ENCODE measurements at places on chromosomes 1 and 21.

GRCh38 chr1:37814252-37814651 is 6.2 kb upstream of the YRDC start:
- DNase-seq = no peak

DNA sequence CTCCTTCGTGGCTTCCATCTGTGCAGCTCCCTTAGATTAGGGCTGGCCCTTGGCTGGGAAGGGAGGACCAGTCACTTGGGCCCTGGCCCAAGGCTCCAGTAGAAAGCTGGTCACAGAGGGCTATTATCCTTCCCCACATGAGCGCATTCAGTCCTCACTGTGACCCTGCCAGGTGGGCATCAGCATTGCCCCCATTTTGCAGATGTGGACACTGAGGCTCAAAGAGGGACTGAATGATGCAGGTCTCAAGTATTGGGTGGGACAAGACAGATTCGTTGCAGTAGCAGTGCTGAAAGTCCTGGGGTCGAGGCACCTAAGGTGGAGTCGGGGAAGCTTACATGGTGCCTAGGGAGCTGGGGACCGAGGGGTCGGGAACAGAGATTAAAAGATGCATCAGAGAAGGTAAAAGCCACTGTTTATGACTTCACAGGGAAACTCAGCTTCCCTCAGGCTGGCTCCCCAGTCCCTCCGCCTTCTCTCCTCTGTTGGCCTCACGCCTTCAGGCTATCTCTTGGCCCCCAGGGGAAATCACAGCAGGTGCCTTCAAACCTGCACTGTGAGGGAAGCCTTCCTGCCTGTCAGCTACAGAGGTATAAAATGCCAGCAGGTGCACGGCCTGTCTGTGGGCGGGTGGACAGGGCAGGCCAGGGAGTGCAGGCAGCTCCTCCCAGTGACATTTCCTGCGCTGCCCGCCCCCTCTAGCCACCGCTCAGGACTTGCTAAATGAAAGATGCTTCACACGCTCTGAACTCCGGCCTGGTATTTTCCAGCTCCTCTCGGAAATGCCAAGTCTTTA is 178.4 kb downstream of the GRIK3 start:
- peak; percentile 49 for DNase-seq

DNA sequence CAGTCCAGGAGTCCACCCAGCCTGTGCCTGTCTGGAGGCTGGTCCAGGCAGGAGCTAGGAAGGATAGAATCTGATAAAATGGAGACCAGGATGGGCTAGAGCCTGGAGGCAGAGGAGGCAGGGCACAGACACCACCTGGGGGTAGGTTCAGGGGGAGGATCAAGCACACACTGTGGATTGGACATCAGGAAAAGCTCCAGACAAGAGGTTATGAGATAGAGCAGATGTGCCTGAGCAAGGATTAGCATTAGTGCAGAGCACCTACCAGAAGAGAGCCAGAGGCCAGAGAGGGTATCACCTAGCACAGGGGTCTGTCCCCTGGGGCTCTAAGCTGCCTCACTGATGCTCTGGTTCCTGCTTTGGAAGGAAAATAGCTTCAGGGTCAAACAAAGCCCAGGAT is 216.7 kb upstream of the ZC3H12A start:
- DNase-seq = no peak

DNA sequence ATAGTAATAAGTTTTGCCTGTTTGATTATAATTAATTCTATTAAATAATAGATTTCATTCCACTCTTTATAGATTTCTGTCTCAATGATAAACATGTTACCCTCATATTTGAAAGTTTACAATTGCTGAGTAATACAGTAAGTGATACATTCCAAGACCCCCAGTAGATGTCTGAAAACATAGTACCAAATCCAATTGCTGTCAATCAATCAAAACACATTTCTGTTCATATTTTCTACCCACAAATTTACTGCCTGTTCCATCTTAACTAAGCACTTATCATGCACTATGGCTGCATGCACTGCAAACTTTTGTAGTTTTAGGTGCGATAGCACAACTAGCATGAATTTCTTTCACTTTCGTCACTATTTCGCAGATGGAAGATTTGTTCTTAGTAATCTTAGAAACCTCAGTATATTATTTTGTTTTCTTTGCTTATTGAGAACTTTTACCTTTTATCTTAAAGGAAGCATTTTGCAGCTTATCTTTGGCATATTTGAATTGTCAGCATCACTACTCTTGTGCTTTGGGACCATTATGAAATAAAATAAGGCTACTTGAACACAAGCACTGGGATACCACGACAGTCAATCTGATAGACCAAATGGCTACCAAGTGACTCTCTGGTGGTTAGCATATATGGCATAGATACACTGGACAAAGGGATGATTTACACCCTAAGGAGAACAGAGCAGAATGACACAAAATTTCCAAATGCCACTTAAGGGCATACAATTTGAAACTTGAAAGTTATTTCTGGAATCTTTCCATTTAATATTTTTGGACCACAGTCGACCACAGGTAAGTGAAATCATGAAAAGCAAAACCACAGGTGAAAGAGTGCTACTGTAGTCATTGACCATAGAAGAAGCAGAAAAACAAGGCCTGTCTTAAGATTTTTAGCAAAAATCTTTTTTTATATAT is 67.6 kb downstream of the RGS13 start:
- DNase-seq = no peak

DNA sequence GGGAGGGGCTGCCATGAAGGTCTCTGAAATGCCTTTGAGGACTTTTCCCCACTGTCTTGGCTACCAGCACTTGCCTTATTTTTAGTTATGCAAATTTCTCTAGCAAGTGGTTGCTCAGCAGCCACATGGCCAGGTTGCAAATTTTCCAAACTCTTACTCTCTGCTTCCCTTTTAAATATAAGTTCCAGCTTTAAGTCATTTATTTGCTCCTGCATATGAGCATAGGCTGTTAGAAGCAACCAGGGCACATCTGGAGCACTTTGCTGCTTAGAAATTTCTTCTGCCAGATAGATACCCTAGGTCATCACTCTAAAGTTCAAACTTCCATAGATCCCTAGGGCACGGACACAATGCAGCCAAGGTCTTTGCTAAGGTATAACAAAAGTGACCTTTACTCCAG is 44.8 kb downstream of the DDAH1 start:
- DNase-seq = no peak

GRCh38 chr1:48249868-48250267 is 27.4 kb downstream of the SLC5A9 start:
- no peak for DNase-seq

DNA sequence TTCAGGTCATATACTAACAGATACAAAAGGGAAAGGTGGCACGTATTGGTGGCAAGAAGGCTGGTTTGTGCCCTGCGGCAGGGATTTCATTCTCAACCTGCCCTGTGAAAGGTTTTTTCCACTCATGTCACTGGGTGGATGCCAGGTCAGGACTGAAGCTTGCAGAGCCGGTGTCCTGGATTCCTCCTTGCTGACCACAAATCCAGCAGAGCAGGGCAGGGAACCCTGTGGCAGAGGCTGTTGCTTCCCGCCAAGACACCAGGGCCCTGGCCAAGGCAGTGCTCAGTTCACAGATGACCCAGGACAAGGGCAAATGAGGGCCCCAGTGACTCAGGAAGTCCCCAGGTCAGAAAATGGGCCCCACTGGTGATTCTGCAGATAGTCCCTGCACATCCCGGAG is 16.4 kb downstream of the BSND start:
- no peak for DNase-seq

GRCh38 chr1:65002508-65003315 is 36.4 kb upstream of the JAK1 start:
- DNase-seq = no peak

GRCh38 chr1:5287178-5288150 is 633.1 kb downstream of the AJAP1 start:
- DNase-seq = no peak

- DNase-seq = no peak
Measured at GRCh38 chr1:99250728-99251127, 13.6 kb upstream of the PLPPR4 start.

DNA sequence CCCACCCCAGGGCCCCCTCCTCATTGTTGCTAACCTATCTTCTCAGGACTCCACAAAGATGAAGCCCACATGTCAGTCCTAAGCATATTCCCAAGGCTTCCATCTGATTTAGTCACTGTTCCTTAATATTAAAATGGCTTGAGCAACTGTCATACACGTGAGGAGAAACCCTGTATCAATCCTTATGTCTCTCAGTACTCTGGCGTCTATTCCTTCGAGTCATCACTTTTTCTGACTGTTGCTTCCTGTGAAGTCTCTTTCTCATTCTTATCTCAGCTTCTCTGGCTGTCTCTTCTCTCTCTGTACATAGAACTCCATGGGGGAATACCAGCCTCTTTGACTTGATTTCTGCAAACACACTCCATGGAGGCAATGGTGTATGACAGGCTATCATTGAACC is 98.4 kb downstream of the C4BPA start:
- no peak for DNase-seq

GRCh38 chr1:244047621-244048255 is 3.3 kb upstream of the ZBTB18 start:
- DNase-seq = no peak

DNA sequence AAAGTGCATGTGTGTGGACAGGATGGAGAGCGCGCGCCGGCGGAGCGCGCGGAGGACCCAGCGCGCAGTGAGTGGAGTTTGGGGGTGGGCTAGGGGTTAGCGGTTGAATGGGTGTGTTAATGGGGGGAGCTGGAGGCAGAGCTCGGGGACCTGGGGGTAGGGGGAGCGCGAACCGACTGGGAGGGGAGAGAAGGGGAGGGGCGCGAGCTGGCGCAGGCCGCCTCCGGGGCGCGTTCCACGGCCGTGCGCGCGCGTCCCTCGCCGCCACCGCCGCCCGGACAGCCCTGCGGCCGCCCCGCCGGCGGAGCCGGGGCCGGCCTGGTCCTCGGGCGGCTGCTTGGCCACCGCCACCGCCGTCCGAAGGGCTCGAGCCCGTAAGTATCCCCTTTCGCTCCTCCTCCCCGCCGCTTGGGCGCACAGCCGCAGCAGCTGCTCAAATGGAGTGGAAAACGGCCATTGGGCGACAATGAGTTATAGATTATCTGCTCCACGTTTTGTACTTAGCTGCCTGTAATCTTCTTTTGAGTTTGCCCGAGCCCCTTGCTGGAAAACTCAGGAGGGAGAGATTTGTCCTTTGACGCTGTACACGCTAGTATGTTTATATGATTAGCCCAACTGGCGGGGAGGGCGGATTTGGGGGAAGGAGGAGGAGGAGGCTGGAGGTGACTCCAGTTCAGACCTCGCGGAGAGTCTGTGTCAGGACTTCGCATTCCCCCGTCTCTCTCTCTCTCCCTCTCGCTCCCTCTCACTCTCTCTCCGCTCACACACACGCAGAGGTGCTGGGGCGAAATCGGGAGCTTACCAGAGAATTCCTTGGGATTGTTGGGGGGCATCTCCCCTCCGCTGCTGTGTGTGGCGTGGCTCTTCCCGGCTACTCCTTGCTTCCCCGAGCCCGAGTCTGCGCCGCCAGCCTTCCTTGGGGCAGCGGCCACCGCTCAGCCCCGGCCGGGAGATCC is at the start of gene ADGRL2:
TSS of gene ADGRL2 (plus strand) at position 240 of the 956 bp plus-strand sequence. CDS start 36,051 bp downstream, outside the sequence.
- DNase-seq = peak; percentile 66

DNA sequence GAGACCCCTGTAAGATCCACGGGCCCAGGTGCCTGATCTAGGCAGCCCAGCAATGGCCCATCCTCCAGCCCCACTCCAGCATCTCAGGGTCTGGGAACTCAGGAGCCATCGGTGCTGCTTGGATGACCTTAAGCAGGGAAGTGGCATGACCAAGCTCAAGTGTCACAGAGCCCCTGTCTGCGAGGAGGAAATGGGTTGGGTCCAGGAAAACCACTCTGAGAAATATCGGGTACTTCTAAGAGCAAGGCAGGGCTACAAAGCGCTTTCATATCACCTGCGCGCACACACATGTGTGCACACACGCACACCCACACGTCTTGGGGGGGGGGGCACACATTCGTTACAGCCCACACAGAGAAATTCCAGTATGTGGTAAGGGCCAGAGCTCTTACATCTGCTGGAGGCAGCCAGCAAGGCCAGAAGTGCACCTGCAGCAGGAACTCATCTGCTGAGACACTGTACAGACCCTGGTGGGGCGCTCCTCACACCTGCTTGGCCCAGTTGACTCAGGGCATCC is 32.6 kb upstream of the SPOCD1 start:
- no peak for DNase-seq

- no peak for DNase-seq
Measured at GRCh38 chr1:230079199-230080024, 12.4 kb downstream of the GALNT2 start.

DNA sequence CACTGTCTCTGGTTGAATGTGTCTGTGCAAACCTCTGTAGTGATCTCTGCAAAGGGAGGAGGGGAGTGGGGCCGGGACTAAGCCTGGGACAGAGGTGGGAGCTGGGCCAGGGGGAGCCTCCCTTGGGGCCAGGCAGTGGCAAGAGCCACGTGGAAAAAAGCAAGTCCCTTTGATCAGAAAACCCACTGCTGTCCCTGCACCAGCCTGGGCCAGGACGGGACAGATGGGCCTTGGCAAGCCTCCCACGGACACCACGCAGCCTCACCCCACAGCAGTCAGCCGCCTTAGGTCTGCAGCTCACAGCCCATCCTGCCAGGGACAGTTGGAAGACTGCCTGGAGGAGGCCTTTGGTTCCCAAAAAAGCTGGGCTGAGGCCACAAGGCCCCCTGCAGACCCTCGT is 11.7 kb upstream of the TRAPPC10 start:
- DNase-seq = no peak

- DNase-seq = no peak
Measured at GRCh38 chr1:29227511-29227910, 3.2 kb downstream of the MECR start.

- no peak for DNase-seq
Measured at GRCh38 chr21:29403922-29404538, 105.3 kb downstream of the BACH1 start.

DNA sequence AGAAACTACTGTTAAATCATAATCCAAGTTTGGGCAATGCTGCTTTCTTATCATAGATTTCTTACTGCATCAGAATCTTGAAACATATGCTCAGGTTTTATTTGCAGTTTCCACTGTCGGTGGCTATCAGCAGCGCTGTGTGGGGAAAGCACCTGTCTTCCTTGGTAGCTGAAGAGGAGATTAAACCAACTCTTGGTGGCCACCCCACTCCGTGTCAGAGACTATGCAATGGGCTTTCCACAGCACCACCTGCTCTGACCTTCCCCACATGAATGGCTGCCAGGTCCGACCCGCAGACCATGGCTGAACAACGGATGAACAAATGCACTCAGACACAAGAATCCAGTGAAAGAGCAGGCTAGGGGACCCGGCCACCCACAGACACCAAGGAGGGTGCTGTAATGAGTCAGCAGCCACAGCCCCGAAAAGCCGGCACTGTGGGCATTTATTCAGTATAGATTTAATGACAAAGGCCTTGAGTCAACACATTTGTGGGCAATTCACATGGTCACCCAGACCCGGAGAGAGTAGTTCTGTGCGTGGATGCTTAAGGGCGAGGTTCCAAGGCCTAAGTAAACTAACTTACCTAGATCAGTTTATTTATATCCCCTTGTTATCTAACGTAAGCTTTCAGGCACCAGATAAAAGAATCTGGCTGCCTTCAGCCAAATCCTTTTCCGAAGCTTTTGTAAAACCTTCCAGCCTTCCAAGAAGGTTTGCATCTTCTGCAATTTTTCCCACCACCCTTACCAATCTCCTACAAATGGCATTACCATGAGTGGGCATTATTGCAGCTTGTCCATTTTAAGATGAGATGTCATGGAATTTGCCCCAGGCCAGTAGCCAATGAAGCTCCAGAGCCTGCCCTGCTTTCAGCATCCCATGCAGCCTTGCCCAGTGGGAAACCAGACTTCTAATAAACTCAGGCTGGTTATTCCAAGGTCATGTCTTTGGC is 82.7 kb downstream of the HLCS start:
- no peak for DNase-seq
